Adipose tissue (tissue), 3 donors: ENCODE measurements at places on chromosomes 11 and 22. TPM values are rescaled to one million over a fixed set of nuclear protein-coding genes. Genes with fewer than 3 reads are reported as not detected.

Gene SLC22A9
- polyA plus RNA-seq: not detected

Gene MYRF
- polyA plus RNA-seq: 4.0 TPM

Gene FREY1
- 0.10 TPM for polyA plus RNA-seq

Gene TMPRSS6
- 0.30 TPM for polyA plus RNA-seq

Gene SYT12
- 0.45 TPM for polyA plus RNA-seq

Gene OR5A1
- polyA plus RNA-seq: not detected

Gene OVCH2
- polyA plus RNA-seq: 0.06 TPM

Gene RIN1
- 9.0 TPM for polyA plus RNA-seq

Gene SEC14L6
- 0.37 TPM for polyA plus RNA-seq

Gene PRG2
- 0.13 TPM for polyA plus RNA-seq

Gene PGA5
- polyA plus RNA-seq: 0.13 TPM

Gene PNPLA5
- not detected for polyA plus RNA-seq
